ENCODE measurements at places on chromosomes 5 and 9.

DNA sequence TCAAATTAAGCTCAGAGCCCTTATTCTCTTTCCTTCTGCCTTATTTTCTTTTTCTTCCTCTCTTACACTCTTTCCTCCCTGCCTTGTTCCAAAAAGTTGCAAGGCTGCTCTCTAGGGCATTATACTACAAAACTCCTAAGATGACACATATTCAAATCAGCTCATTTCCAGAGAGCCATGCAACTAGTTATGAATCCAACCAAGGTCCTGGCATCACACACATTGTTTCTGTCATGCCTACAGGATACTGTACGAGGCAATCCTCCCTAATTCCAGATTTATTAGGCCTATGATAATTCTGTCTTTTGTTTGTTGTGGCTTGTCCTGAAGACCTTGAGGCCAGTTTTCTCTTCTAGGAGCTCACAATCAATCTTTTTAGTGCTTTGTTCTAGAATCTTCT, 87.0 kb upstream of the TBCA start:
- DNase-seq = no peak

GRCh38 chr9:18068900-18069299, 405.1 kb upstream of the ADAMTSL1 start:
- no peak for DNase-seq

DNA sequence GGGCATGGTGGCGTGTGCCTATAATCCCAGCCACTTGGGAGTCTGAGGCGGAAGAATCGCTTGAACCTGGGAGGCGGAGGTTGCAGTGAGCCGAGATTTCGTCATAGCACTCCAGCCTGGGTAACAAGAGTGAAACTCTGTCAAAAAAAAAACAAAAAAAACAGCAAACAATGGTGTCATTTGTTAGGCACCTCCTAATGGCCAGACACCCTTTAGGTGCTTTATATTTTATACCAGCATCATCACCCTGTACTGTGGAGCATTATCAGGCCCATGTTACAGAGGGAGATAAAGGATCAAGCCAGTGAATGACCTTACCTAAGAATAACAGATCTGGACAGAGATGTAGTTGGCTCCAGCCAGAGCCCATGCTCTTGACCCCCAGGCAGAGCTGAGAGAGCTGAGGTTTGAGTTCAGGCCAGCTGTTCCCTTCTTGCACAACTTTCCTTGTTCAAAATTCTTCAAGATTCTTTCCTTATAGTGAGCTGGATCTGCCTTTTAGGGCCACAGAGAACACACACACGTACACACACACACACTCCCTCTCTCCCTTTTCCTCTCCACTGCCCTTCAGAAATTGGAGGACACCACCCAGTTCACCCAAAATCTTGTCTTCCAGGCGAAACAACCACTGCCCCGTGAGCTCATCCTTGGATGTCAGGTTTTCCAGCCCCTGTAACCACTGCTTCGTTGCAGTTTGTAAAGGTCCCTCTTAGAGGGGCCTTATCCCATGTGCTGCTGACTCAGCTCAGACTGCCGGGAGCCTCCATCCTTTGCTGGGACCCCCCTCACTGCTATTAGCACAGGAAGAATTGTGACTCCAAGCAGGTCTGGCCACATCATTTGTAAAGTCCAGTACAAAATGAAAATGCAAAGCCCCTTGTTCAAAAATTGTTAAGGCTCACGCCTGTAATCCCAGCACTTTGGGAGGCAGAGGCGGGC, 10.4 kb upstream of the PTGES start:
- DNase-seq = no peak

- no peak for DNase-seq
Observed at GRCh38 chr9:2241836-2242741, 226.9 kb downstream of the SMARCA2 start.

DNA sequence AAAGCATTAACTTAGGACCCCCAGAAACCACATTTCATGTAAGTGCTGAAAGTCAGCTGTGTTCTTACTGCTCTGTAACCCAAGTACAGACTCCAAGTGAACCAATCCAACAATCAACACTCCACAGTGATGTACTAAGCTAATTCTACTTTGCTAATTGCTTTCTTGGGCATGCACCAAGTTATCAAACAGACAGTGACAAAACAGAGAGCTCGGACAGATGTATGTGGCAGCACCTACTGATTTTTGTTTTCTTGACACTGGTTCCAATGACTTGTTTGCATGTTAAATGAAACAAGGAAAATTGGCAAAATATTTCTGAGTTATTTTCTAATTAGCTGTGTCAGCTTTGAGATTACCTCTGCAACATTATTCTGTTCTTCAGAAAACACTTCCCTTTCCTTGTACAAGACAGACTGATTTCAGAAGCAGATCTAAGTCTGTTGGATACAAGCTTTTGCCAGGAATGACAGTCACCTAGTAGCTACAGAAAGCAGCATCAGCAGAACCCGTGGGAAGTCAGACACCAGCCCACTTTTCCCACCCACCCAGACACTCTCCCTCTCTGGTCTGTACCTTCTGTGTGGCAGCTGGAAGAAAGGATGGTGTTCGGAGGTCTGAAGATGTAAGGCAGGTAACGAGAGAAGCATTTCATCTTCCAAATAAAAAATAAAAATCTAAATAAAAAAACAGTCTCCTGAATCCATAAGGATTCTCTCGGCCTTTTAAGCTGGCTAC, 176.7 kb upstream of the PPP2R2B start:
- no peak for DNase-seq

DNA sequence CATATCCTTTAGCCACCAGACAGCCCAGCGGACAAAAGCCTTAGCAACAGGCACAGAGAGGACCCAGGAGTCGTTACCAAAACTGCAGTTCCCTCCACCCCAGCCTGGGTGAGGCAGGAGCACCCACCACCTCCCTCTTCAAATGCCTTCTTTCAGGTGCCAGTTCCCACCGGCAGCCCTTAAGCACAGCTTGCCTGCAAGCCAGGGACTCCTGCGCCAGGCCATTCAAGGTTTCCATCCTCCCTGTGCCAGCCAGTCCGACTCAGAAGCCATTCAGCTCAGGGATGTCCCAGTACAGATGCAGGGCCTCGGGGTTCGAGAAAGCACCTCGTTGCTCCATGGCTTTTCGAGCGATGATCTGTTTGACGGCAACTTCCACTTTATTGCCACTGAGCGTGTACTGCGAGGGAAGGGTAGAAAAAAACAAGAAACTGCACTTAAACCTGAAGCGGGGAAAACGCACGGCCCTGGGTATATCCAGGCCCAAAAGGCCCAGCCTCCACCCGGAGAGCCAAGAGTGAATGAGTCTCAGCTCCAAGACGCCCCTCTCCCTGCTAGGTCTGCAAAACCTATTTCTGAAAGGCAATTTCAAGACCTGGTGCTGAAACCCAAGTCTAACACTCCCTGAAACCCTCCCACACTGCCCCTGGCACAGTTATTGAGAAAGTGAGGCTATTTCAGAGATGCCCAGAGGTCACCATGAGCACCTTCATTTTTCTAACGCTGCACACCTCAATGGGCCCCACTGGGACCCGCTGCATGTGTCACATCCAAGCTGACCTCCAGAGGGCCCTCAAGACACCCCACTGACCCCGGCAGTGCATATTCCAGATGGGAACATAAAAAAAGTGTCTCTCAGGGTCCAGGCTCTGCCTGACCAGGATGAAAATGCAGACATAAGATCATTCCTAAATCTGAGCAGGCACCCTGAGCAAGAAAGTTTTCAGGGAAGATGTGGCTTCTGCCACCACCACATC, 36.8 kb upstream of the ZNF354A start:
- DNase-seq = no peak

GRCh38 chr5:9365512-9365911, 180.4 kb downstream of the SEMA5A start:
- DNase-seq = no peak

DNA sequence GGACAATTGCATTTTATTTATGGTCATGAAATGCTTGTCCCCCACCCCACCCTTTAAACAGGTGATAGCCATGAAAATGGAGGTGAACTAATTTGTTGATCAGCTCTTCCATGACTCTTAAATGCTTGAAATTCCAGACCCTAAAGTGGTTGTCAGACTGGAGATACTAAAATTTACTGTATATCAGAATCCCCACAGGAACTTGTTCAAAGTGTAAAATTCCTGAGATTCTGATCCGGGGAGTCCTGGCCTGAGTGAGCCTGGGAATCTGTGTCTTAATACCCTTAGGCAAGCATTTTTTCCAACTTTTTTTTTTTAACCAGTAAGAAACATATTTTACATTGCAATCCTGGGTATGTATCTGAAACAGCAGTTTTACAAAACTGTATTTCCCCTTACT, 4.7 kb downstream of the SKP2 start:
- no peak for DNase-seq

GRCh38 chr5:98314292-98314691, 459.2 kb upstream of the RGMB start:
- no peak for DNase-seq

DNA sequence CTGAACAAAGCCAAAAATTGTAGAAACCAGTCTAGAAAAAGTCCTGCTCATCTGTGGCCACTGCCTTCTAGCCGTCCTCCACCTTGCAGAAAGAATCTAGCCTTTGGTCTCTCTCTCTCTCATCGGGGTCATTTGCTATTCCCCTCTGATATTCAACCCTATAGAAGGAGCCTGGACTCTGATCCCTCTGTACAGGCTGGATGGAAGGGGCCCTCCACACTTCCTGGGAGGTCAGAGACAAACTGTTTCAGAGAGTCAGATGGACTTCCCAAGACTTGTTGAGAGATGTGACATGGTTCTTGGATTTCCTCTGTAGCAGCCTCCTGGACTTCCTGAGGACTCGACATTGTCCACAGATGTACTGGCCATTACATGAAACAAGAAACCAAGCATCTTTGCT, 85.0 kb upstream of the RUSC2 start:
- no peak for DNase-seq

DNA sequence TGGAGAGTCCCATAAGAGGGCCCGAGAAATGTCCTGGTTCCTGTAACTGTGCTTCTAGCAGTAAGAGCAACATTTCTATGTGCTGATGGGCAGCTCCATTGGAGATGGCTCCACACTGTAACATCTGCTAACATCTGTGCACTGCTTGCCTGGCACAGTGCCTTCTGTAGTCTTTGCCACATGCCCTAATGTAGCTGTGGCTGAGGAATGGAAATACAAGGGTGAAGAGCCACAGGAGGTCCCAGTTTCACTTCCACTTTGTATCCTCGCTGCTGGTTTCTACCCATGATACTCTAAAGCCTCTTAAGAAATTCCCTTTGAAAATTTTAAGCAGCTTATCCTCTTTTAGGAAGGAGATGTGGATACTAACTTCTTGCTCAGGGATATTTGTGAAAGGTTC, 97.4 kb downstream of the HOMER1 start:
- no peak for DNase-seq

- no peak for DNase-seq
Observed at GRCh38 chr5:82747986-82748385, 329.2 kb downstream of the TMEM167A start.

DNA sequence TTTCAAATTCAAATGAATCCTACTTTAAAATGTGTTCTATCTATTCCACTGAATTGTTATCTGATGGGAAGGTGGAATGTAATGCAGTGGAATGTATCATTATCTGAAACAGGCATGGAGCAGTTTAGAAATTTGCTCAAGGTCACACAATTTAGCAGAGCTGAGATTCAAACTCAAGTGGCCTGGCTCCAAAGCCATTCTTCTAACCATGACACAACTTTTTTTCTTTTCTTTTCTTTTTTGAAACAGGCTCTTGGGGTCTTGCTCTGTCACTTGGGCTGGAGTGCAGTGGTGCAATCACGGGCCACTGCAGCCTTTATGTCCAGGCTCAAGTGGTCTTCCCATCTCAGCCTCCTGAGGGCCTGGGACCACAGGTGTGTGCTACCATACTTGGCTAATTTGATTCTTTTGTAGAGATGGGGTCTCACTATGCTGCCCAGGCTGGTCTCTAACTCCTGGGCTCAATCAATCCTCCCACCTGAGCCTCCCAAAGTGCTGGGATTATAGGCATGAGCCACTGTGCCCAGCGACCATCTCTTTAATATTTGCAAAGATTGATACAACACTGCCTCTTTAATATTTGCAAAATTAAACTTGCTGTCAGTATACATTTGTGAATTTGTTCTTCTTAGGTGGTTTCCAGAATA, 50.0 kb downstream of the CAST start:
- DNase-seq = no peak

GRCh38 chr5:127024821-127025220, 5.5 kb downstream of the MARCHF3 start:
- DNase-seq = no peak

GRCh38 chr9:71628247-71628646, 140.1 kb downstream of the CEMIP2 start:
- no peak for DNase-seq

DNA sequence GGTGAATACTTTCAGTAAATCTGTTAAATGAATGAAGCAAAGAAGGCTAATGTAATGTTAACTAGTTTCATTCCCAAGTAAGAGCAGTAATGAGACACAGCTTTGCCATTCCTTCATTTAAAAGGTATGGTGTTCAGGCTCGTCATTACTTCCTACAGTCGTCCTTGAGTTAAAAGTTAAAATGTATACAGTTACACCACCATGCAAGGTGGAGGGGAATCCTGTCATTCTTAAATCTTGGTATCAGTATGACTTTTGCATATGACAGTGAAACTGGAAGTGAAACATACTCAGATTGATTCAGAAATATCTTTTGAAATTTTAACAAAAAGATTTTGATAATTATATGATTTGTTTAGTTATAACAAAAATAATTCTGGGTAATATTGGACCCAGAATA, 25.9 kb downstream of the MTRR start:
- no peak for DNase-seq

GRCh38 chr9:116901260-116901659, 214.2 kb downstream of the TRIM32 start:
- no peak for DNase-seq

- no peak for DNase-seq
Observed at GRCh38 chr5:128538250-128539037, 399 bp upstream of the FBN2 start.

GRCh38 chr5:90421136-90421535, 11.6 kb upstream of the CETN3 start:
- DNase-seq = no peak

DNA sequence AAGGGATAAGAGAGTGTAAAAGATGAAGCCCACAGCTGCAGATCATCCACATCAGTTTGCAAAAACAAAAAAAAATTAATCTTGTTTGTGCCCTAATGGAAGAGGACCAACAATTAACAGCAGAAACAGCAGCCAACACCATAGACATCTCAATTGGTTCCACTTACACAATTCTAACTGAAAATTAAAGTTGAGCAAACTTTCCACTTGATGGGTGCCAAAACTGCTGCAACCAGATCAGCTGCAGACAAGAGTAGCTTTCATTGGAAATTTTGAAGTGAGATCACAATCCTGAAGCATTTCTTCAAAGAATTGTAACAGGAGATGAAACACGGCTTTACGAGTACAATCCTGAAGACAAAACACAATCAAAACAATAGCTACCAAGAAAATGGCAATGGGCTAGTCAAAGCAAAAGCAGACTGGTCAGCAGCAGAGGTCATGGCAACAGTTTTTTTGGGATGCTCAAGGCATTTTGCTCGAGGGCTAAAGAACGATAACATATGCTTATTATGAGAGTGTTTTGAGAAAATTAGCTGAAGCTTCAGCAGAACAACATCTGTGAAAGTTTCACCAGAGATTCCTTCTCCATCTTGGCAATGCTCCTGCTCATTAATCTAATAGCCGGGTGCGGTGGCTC, 4.1 kb upstream of the RBM27 start:
- no peak for DNase-seq

Measured in activated CD8-positive, alpha-beta memory T cell treated with anti-CD3 and anti-CD28 coated beads for 1 hour (primary cell).